ENCODE measurements at places on chromosomes 1 and 21. TPM values are rescaled to one million over a fixed set of nuclear protein-coding genes. Genes with fewer than 3 reads are reported as not detected.

- no peak for DNase-seq
Observed at GRCh38 chr1:220001095-220001501, 45.2 kb downstream of the EPRS1 start.

- no peak for DNase-seq
Observed at GRCh38 chr1:70552662-70553566, 141.8 kb downstream of the CTH start.

DNA sequence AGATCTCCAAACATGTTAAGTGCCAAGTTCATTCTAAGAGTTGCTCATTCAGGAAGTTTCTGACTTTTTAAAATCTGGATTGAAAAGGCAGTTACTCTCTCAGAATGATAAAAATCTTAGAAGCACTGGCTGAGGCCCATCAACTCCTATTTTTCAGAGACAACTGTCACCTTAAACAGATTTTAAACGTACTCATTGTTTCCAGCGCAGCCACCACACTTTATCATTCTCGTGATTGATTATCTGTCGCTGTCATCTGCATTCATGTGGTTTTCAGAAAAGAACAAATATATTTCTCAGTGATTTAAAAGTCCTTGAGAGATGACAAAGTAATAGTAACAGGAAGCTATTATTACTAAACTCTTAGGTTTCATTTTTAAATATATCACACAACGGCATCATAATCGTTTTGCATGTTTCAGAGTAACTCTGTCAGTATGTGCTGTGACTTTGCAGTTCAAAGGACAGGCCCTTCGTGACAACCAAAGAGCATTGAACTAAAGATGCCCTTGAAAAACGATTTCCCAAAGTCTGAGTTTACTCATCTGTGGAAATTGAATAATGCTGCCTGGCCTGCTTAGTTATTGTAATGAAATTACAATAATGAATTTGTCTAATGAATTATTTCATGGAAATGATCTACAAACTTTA is 14.9 kb upstream of the KCNK1 start:
- DNase-seq, result no peak

DNA sequence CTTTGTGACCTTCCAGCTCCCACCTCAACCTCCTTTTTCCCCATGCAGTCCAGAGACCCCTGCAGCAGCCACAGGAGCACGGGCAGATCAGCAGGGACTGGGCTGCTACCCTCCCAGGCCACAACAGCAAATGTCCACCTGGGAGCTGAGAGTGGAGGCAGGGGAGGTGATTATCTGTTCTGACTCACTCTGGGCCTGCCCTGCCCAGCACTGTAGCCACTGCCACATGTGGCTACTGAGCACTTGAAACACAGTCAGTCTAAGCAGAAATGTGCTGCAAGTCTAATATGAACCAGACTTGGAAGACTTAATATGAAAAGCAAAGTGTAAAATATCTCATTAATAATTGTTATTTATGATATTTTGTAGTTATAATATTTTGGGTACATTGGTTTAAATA is 148.9 kb upstream of the VANGL1 start:
- DNase-seq, result no peak

DNA sequence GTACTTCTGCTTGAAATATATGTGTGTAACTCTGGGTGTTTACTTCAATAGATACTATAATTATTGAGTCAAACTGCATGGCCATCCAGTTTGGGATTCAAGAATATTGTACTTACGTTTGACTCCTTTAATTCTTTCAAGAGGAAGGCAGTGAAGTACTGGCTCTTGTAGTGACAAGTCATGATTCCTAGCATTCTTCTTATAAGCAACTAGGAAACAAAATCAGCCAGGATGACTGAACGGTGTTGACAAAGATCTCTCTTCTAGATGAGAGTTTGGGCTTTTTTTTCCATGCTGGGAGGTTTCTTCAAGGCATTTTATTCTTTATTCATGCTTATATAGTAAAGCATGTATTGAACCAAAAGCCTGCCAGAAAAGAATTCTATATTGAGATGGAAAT is 58.3 kb downstream of the CLEC20A start:
- no peak for DNase-seq

DNA sequence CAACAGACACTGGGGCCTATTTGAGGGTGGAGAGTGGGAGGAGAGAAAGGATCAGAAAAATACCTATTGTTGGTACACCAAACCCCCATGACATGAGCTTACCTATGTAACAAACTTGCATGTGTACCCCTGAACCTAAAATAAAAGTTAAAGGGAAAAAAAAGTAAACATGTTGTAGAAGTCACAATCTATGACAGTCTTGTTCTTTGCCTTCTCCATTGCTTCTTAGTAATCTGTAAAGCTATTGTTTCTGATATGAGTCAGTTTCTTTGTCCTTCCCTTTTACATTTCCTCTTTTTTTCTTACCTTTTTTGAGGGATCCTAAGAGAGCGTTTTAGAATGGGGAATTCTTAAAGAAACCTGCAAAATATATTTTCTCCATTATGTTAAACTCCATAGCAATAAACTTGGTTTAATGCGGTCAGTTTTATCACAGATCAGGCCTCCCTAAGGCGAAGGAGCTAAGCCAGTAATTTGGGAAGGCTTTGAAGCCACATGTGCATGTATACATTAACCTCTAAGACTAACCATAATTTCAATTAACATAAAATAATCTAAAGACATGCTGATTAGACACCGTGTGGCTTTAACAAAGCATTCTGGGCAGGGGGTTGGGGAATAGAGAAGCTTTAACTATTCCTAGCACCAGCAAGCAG is 77.8 kb upstream of the C1orf105 start:
- DNase-seq, result no peak

Gene ZNF683
- total RNA-seq, result 0.35 TPM

Gene DDI2
- 25.1 TPM for total RNA-seq

Gene SPRR2B
- not detected for total RNA-seq

All from left cardiac atrium (tissue), 4 donors.